Cardiac atrium fibroblast (primary cell): ENCODE measurements at places on chromosomes 3 and 15. TPM values are rescaled to one million over a fixed set of nuclear protein-coding genes. Genes with fewer than 3 reads are reported as not detected.

Gene CA12
- 64.3 and 163 TPM in 2 replicates for total RNA-seq

Gene TTLL13
- not detected in 2 replicates for total RNA-seq

Gene NOX5
- total RNA-seq: 0.18 TPM in 1 of 2 replicates, not detected in the other

Gene SPTBN5
- under 0.01 and 0.16 TPM in 2 replicates for total RNA-seq

Gene SPRED1
- total RNA-seq: 24.2 and 35.5 TPM in 2 replicates
